ENCODE measurements at places on chromosomes 12 and 14.
A peak's percentile ranks its signal among the peaks of the same experiment; 100 is the strongest.

GRCh38 chr14:104813286-104813685 is 12.4 kb downstream of the ZBTB42 start:
- DNase-seq: no peak

DNA sequence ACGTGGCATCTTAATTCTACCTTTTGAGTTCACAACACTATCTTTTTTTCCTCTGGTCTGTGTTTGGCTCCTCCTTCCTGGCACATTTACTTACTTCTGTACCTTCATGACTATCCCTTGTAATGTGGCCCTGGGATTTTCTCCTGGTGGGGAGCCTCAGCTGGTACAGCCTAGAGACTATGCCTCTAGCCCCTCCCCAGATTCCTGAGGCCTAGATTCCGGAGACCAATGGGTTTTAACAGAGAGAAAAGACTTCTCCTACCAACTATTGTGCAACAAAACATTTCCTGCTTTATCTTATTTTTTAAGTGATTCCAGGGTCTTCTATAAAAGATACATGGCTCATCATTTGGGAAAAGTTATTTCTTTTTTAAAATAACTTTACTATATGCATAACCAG is 216.2 kb upstream of the KRR1 start:
- no peak for DNase-seq

- peak; percentile 34 for DNase-seq
These were observed 648 bp upstream of the AKAP5 start for GRCh38 chr14:64464651-64465050.

GRCh38 chr12:90407841-90408240 is 547.1 kb downstream of the CCER1 start:
- no peak for DNase-seq

- DNase-seq: peak; percentile 57
These were observed 98.5 kb downstream of the PHLDA1 start for GRCh38 chr12:75933101-75933500.

DNA sequence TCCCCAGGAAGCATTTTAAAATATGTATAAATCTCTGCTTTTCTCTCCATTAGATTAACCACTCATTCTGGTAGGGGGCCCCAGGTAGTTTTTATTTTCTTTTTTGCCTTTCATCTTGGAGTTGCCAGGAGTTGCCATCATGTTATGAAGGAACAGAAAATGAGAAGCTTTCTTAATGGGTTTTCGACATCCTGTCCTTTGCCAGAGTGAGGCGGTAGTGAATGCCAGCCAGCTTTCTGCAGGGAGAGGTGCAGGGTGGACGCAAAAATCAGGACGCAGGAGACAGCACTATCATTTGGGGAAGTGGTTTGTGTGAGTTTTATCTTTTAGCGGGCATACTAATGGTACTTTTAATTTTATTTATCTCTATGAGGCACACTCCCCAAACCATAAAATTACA is 1.7 kb downstream of the RASSF8 start:
- DNase-seq: no peak

DNA sequence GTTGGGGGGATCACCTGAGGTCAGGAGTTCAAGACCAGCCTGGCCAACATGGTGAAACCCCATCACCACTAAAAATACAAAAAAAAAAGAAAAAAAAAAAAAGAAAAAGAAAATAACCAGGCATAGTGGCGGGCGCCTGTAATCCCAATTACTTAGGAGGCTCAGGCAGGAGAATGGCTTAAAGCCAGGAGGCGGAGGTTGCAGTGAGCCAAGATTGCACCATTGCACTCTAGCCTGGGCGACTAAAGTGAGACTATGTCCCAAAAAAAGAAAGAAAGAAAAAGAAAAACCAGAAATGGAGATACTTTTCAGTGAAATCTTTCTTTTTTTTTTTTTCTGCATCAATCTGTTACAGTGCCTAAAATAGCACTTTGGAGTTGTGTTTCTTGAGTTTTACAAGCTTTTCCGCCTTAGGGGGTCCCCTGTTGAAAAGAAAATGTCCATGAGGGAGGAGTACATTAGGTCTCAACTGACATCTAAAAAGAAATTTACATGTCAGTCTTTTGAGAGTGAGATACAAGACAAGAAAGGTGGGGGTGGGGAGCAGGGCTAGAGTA is 82.9 kb upstream of the VASH1 start:
- no peak for DNase-seq

DNA sequence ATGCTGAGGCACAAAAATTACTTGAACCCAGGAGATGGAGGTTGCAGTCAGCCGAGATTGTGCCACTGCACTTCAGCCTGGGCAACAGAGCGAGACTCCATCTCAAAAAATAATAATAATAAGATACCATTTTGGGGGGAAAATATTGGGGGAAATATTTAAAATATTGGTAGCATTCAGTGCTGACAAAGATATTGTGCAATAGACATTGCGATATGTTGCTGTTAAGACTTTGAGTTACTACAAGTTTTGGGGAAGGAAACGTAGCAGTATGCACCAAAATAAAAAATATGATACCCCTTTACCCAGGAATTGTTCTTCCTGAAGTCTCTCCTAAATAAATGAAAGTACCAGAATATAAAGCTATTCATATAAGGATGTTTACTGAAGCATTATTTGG is 37.7 kb upstream of the MYBPC1 start:
- no peak for DNase-seq

- DNase-seq: no peak
These were observed 13.5 kb upstream of the RAB35 start for GRCh38 chr12:120130011-120130410.

GRCh38 chr12:447141-447540 is 12.6 kb upstream of the B4GALNT3 start:
- DNase-seq: no peak

GRCh38 chr12:98612696-98613334 is 19.3 kb downstream of the SLC25A3 start:
- DNase-seq: no peak

- no peak for DNase-seq
These were observed 86.1 kb downstream of the MGAT4C start for GRCh38 chr12:86170051-86170450.

GRCh38 chr14:104753528-104754212 is 723 bp downstream of the SIVA1 start:
- no peak for DNase-seq

- DNase-seq: no peak
These were observed 150.5 kb upstream of the BCL2L14 start for GRCh38 chr12:11920231-11920630.

GRCh38 chr12:75890660-75891059 is 140.9 kb downstream of the PHLDA1 start:
- no peak for DNase-seq

- no peak for DNase-seq
These were observed 833.3 kb downstream of the DIO2 start for GRCh38 chr14:79378020-79378419.

DNA sequence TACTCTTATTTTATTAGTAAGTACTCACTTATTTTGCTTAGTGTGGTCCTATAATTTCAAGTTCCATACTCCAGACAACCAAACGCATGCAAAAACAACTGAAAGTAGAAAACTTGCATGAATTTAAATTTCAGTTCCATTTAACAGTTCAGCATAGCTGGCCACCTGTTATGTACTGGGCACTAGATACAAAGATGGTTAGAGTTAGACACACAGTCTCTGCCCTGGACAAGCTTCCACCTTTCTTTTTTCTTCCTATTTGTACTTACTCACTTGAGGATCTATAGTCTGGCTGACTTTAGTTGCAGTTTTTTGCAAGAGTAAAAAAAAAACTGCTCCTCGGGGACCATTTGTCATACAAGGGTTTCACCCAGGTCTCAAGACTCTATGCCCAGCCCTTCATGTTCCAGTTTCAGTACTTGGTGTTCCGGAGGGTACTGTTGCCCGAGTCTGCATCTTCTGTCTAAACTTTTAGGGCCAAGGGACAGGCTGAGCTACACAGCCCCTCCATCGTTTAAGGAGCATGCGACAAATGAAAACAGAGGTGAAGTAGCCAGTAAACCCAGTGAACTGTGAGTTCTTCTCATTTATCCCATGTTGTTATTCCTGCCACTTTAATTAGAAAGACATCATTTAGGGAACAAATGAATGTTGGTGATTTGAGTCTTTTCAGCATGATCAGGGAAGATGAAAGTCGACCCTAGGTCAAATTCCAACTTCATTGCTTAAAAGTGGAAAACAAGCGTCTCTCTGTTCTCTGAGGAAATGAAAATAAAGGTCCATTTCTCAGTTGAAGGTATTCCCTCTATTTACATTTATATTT is 22.3 kb downstream of the RPGRIP1 start:
- DNase-seq: peak; percentile 18

DNA sequence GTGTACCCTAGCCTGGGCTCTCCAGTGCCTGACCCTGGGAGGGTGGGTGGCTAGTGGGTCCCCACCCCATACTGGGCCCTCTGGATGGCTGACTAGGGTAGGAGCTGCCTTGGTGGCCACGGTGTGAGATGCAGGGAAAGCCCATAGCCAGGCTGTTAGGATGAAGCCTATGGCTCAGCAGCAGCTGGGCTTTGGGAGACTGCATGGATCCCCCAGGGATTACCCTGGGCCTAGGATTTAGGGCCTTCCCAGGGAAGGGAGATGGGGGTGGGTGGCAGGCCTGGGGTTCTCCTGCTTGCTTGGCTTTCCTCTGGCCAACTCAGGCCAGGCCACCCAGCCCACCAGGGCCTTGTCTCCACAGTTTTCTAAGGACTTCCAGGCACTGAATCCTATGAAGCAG is 6.3 kb downstream of the GSTZ1 start:
- no peak for DNase-seq

DNA sequence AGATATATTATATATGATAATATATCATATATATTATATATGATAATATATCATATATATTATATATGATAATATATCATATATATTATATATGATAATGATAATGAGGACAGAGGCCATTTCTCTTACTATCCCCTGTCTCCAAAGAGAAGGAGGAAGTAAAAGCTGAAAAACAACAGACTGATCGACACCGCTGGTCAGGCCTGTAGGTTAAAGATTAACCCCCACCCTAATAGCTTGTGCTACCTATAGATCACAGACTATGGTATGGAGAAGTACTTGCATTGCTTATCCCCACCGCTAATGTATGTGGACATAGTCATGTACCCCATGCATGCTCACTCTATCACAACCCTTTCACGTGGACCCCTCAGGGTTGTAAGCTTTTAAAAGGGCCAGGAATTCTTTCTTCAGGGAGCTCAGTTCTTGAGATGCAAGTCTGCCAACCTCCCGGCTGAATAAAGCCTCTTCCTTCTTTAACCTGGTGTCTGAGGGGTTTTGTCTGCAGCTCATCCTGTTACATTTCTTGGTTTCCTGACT is 786.1 kb upstream of the TMEM132C start:
- DNase-seq: peak; percentile 21

DNA sequence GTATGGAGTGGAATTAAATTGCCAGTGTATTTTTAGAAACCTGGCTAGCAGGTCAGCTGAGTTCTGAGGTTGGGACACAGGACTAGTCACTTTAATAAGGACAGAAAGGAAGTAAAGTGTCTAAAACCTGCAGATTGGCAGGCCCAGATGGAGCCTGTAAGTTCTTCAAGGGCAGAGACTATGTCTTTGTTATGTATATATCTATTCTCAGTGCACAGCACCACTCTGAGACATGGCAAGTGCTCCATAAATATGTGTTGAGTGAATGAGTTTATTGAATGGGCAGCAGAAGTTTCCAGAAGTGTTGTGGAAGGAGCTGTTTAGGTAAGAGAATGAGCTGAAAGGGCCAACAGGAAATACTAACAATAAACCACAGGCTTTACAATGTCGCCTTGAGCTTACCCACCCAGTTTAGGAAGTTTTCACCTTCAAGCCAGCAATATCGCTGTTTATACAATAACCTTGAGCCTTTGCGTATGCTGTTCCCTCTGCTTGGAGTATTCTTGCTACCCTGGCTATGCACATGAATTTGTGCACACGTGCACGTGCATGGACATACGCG is 109.5 kb upstream of the TMPO start:
- DNase-seq: no peak

DNA sequence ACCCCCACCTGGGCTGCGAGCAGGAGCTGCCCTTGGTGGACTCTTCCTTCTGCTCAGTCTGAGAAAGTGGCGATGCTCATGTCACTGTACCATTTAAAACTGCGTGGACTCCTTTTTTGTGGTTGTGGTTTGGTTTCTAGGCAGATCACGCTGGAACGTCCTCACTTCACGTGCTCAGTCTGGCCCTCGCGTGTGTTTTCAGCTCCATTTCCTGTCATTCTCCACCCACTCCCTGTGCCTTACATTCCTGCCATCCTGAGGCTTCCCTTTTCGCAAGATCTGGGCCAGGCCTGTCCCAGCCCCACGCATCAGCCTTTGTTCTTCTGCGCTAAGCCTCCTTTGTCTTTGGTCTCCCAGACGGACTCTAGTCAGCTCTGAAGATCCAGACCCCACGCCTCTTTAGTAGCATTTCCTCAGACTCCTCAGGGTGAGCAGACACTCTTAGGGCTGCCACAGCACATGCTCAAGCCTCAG is 105.4 kb downstream of the FBXL14 start:
- no peak for DNase-seq

- no peak for DNase-seq
These were observed 100.2 kb downstream of the NELL2 start for GRCh38 chr12:44775901-44776300.

- DNase-seq: no peak
These were observed 46.3 kb upstream of the PTGDR start for GRCh38 chr14:52220924-52221811.

DNA sequence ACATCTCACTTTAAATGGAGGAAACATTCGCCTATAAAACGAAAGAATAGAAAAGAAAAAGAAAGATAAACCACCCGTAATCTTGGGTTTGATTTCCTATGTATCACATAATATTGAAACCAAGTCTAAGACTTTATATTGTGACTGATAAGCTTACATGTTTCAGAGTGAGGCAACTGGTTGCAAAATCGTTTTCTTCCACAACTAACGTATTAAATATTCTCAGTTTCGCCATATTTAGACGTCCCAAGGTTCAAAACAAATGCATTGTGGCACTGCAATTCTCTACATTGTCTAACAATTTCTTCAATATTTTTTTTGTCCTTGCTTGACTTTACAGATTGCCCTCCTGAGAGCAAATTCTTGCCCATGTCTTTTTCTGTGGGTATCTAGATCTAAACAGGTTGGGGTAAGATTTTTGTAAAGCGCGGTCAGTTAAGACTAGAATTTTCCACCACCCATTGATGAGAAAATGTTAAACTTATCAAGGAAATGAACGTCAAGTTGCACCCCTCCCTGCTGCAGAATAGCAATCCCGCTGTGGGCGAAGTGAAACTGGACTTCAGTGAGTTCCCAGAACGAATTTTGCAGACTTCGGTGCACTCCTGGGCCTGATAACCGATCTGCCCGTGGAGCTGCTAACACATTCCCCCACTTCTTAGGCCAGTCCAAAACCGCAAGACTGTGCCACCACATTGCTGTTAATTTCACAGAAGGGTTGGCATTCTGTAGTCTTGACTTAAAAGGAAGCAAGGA is 2.7 kb downstream of the TBX3 start:
- peak; percentile 61 for DNase-seq

- DNase-seq: no peak
These were observed 843.9 kb upstream of the TMEM132C start for GRCh38 chr12:127422935-127423566.

DNA sequence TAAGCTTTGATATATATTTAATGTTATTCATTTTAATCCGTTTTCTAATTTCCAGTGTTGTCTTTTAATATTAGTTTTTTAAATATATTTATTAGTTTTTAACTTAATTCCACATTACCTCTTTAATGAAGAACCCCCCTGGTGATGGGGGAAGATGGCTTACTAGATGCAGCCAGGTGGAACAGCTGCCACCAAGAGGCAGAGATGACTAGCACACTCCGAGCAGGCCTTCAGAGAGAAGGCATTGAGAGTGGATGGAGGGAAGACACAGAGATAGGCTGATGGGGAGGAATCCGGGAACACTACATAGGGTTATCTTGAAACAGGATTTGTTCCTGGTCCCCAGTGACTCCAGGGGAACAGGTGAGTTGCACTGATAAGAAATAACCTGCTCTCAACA is 771.6 kb downstream of the LRFN5 start:
- DNase-seq: no peak
